ENCODE measurements at places on chromosomes 16 and 17. TPM values are rescaled to one million over a fixed set of nuclear protein-coding genes. Genes with fewer than 3 reads are reported as not detected.

The CHD9NB gene
- total RNA-seq, result 1.4 TPM

The KCNJ12 gene
- total RNA-seq, result 0.05 TPM

The HBQ1 gene
- total RNA-seq, result not detected

DNA sequence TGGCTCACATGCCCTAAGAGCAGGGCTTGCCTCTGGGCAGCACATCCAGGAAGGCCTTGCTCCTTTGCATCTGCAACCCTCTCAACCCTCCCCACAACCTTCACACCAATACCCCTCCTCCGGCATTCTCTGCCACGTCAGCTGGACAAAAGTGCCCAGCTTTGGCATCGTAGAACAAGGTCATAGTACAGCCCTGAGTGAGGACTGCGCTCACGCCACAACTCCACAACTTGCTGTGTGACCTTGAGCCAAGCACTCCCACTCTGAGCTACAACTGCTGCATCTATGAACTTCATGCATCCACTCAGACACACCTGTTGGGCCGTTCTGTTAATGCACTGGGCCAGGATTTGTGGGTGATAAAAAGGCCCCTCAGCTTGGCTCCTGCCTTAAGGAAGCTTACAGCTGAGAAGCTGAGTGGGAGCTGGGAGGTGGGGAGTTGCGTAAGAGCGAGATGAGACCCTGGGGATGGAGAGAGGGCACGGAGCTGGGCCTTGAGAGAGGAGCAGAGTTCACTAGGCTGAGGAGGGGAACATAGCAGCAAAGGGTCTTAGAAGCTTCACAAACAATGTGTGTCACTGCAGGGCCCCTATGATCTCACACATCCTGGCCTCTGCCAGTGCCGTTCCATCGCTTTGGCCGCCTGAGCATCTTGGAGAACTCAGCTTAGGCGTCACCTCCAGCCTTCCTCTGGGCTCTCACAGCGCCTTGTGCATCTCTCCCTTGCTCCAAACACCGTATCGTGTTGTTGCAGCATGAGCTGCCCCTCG is 8.6 kb upstream of the MRC2 start:
- no peaks in the 10 kb centered on the region for H3K4me1 ChIP-seq
- peak overlapping the region; percentile 10 for H3K27ac ChIP-seq
- H3K4me3 ChIP-seq, result no peak overlapping the region
- no peaks in the 10 kb centered on the region for H3K27me3 ChIP-seq

DNA sequence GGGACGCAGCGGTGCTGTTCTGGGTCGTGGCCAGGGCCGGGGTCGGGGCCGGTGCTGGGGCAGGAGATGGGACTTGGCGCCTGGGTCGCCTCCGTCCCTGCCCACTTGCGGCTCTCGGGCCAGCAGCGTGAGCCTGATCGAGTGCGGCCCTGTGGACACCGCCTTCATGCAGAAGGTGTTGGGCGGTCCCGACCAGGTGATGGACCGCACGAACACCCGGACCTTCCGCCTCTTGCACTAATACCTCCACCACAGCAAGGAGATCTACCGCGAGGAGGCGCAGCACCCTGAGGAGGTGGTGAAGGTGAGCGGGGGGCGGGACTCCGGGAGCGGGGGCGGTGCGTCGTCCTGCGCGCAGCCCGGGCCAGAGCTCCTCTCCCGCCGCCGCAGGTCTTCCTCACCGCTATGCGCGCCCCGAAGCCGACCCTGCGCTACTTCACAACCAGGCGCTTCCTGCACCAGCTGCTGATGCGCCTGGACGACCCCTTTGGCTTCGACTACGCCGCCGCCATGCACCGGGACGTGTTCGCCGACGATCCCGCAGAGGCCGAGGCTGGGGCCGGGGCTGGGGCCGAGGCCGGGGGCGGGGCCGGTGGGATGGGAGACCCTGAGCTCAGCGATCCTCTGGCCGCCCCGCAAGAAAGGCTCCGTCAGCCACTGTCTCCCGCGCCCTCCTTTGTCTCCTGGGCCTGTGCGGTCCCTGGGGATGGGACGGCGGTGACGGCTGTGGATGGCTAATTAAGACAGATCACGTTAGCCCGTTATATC is 4.5 kb upstream of the HSD17B1 start:
- H3K4me1 ChIP-seq, result peaks cover 5% of the 10 kb centered on the region
- peak overlapping the region; percentile 59 for H3K4me3 ChIP-seq
- peak; percentile 89 for ATAC-seq
- H3K36me3 ChIP-seq, result no peaks in the 10 kb centered on the region
- no peak overlapping the region for H3K27ac ChIP-seq
- H3K27me3 ChIP-seq, result no peaks in the 10 kb centered on the region

DNA sequence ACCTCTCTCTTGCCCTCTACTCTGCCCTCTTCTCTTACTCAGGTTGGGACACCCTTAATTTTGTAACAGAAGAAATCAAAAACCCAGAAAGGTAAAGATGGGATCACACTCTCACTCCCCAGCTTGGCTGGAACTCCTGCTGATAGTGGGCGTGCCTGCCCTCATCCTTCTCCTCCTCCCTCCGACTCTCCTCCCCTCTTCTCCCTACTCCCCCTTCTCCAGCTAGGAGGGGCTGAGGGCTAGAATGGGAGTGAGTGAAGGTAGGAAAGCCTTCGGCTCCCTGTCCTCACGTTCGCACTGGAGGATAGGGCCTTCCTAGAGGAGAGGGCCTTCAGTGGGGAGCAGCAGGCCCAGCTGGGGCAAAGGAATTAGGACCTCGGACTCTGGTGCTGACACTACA is 20.3 kb downstream of the SLC7A6OS start:
- H3K27ac ChIP-seq, result peak overlapping the region; percentile 88
- peaks cover 96% of the 10 kb centered on the region for H3K36me3 ChIP-seq
- ATAC-seq, result no peak
- H3K27me3 ChIP-seq, result no peaks in the 10 kb centered on the region
- peak overlapping the region; percentile 79 for H3K4me3 ChIP-seq

DNA sequence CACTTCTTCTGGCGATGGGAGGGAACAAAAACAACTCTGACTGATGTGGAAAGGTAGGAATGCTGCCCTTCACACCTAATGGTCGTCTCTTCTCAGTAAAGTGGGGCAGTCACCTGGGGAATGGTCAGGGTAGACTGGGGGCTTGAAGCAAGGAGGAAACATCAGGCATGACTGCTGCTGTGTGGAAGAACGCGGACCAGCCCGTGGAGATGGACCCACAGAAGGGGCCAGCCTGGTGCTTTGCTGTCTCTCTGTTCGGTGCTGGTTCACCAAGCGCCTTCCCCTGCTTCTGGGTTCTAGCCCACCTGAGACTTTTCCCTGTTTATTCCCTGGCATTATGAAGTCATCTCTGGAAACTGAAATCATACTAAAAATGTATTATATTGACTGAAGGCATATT is 96.2 kb upstream of the DNAH17 start:
- ATAC-seq, result no peak
- H3K27ac ChIP-seq, result peak overlapping the region; percentile 11
- peaks cover 21% of the 10 kb centered on the region for H3K4me1 ChIP-seq
- peaks cover 97% of the 10 kb centered on the region for H3K36me3 ChIP-seq

DNA sequence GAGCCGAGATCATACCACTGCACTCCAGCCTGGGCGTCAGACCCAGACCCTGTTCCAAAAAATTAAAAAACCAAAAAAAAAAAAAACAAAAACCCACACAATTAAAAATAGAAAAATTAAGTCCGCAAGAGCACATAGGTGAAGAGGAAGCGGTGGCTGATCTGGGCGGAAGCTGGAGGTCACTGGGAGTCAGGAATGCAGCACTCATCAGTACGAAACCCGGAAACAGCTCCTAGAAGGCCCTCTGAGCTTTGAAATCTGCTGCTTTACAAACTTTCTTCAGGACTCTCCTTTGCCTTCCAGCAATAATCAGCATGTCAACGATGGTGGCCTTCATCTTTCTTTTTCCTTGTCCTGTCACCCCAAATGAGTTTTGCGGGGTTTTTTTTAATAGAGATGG is 29.5 kb downstream of the TRAP1 start:
- ATAC-seq, result no peak
- H3K27ac ChIP-seq, result no peak overlapping the region
- H3K4me3 ChIP-seq, result no peak overlapping the region

DNA sequence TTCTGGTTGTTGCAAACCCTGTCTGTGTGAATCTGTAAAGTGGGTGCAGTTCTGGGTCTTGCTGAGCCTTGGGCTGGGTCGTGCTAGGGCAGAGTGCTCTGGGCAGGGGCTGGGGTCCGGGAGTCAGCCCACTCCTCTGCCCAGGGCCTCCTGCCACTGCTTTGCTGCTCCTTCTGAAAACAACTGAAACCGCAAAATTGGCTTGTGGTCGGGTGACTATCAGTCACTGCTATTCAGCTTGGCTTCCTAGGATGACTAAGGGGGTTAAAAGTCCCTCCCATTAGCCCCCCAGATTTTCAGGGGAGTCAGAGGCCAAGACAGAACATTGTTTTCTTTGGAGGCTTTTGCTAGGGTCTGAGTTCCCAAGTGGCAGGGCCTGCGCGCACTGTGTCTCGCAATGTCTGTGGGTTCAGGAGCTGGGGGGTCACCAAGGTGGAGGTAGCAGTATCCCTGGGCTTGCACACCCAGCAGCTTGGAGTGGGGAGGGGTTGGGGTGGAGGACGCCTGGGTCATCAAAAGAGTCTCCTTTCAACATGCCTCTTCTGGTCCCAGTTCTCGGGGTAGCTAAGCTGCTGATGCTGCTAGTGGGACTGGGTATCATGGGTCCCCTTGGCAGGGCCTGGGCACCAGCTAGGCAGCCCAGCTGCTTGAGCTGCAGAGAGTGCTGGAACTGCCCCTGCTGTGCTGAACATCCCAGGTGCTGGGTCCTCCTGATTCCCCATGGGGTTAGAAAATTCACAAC is 13.5 kb upstream of the TBX21 start:
- H3K27me3 ChIP-seq, result no peaks in the 10 kb centered on the region
- no peaks in the 10 kb centered on the region for H3K36me3 ChIP-seq
- peak overlapping the region; percentile 98 for H3K27ac ChIP-seq
- peak; percentile 58 for ATAC-seq
- H3K4me1 ChIP-seq, result peaks cover 57% of the 10 kb centered on the region

DNA sequence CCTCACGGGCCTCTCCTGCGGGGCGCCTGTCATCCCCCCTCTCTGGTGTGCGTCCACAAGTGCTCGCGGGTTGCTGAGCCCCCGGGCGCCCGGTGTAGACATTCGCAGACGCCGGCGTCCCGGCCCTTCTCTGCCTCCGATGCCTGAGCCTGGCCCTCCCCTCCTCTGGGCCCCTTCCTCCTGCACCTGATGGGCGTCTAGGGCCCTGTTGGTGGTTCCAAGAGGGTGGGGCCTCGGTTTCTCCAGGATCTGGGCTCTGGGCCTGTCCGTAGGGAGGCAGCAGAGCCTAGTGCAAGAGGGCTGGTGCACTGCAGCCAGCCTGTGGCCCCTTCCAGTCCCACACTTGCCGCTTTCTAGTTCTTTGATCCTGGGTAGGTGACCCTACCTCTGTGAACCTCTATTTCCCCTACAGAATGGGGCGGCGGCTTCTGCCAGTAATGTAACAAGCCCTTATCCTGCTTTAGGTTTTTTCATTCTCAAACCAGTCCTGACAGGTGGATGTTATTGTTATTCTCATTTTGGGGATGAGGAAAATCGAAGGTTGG is 623 bp downstream of the E4F1 start:
- no peaks in the 10 kb centered on the region for H3K27me3 ChIP-seq
- peak overlapping the region; percentile 78 for H3K27ac ChIP-seq
- no peaks in the 10 kb centered on the region for H3K4me1 ChIP-seq
- ATAC-seq, result peak; percentile 10
- peaks cover 8% of the 10 kb centered on the region for H3K36me3 ChIP-seq
- peak overlapping the region; percentile 80 for H3K4me3 ChIP-seq

DNA sequence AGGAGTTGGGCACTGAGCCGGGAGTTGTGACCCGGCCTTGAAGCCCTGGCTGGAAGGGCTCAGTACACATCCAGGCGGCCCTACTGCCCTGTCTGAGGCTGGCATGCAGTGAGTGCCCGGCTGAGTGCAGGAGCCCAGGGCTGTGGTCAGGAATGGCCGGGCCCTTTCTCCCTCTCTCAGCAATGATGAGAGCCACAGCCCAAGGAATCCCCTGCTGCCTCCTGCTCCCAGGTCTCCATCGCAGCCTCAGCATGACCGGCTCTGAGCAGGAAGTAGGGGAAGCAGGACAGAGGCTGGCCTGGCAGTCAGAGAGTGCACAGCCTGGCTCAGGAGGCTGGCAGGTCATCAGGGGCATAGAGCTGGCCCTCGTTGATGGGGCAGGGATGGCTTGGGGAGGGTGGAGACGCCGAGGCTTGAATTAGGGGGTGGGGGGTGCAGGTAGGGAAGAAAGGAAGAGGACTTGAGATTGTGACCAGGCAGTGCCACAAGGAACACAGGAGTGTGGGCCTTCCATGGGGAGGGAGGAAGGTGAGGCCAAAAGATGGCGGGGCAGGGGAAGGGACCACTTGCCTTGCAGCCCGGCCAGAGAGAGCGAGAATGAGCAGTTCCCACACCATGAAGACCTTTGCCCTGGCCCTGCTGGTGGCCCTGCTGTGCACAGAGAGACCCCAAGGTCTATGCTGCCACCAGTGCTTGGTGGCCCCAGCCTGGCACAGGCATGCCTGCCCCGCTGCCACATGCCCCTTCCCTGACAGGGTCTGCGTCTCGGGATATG is 32.1 kb upstream of the KRT17 start:
- peaks cover 3% of the 10 kb centered on the region for H3K27me3 ChIP-seq
- H3K36me3 ChIP-seq, result no peaks in the 10 kb centered on the region
- ATAC-seq, result no peak
- no peak overlapping the region for H3K27ac ChIP-seq
- H3K4me3 ChIP-seq, result no peak overlapping the region

GRCh38 chr16:53446090-53446489 is 11.8 kb downstream of the RBL2 start:
- peak overlapping the region; percentile 63 for H3K4me3 ChIP-seq
- no peaks in the 10 kb centered on the region for H3K27me3 ChIP-seq
- H3K4me1 ChIP-seq, result peaks cover 18% of the 10 kb centered on the region
- ATAC-seq, result peak; percentile 75

GRCh38 chr17:63041722-63042121 is 75.7 kb downstream of the TANC2 start:
- no peaks in the 10 kb centered on the region for H3K36me3 ChIP-seq
- no peak overlapping the region for H3K27ac ChIP-seq
- no peaks in the 10 kb centered on the region for H3K27me3 ChIP-seq
- ATAC-seq, result no peak
- peaks cover 11% of the 10 kb centered on the region for H3K4me1 ChIP-seq
